ENCODE measurements at places on chromosomes 11 and 22.

DNA sequence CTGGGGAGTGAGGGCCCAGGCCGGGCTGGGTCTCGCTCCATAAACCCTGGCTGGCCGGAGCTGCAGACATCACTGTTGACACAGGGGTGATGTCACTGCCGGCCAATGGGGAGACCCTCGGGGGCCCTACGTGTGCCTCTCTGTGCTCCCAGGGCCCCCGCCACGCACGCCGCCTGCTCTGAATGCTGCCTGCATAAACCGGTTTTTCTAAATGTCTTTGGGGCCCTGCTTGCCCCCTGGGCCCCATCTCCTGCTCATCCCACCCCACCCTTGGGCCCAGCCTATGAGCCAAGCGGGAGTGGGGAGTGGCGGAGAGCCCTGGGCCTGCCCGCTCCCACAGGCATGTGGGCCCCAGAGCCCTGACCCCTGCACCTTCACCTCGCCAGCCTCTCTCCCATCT is 7.7 kb downstream of the H19 start:
- DNase-seq, result no peak

- DNase-seq, result peak; percentile 19
These were observed 87.3 kb upstream of the DBX1 start for GRCh38 chr11:20247591-20248007.

GRCh38 chr11:117832511-117832910 is 8.0 kb upstream of the FXYD2 start:
- DNase-seq, result no peak

DNA sequence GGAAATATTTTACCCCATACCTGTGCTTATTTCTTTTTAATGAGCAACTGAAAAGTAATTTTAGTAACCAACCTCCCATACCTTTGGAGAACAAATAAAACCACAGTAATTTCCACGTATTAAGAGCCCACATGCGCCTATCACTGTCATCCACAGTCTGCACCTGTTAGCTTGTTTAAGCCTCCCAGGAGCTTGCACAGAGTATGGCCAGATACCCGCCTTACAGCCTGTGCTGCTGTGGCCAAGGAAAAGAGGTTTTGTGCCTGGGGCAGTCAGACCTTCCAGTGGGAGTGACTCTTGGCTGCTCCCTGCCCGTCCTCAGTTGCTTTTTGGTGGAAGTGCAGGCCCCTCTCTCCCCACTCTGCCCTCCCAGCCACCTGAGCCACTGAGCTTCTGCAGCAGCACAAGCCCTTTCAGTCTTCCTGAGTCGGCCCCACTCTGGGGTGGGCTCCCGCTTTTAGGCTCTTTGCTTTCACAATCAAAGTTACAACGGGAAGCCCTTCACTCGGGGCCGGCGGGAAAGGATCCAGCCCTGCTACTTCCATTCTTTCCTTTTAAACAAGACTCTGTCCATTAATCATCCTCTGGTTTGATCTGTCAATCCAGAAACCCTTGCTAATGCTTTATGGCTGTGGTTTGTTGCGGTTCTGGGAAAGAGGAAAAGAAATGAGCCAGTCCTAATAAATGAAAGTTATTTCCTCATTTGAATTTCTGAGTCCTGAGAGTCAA is 308.8 kb downstream of the TBC1D22A start:
- DNase-seq, result no peak

DNA sequence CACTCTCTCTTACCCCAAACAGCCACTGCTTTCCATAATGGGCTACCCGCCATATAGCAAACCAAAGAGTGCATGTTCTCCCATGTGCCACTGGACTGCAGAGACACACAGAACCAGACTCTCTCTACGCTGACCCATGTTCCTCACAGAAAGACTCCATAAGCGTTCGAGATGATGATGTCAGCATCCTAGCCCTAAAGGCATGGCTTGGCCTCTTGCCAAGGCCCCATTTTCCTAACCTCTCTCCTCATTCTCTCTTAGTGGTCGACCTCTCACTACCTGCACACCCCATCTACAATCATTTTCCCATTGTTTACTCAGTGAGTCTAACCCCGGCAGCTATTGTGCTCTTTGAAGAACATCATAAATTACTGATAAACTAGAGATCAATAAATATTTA is 4.9 kb downstream of the NDUFC2 start:
- DNase-seq, result no peak

- no peak for DNase-seq
These were observed at the start of gene OR4D9 for GRCh38 chr11:59510941-59511589. Gene OR4D9 (plus strand): TSS chr11:59511539. CDS start chr11:59514913, 3,374 bp downstream.

GRCh38 chr11:11976481-11977127 is 31.8 kb downstream of the DKK3 start:
- no peak for DNase-seq

DNA sequence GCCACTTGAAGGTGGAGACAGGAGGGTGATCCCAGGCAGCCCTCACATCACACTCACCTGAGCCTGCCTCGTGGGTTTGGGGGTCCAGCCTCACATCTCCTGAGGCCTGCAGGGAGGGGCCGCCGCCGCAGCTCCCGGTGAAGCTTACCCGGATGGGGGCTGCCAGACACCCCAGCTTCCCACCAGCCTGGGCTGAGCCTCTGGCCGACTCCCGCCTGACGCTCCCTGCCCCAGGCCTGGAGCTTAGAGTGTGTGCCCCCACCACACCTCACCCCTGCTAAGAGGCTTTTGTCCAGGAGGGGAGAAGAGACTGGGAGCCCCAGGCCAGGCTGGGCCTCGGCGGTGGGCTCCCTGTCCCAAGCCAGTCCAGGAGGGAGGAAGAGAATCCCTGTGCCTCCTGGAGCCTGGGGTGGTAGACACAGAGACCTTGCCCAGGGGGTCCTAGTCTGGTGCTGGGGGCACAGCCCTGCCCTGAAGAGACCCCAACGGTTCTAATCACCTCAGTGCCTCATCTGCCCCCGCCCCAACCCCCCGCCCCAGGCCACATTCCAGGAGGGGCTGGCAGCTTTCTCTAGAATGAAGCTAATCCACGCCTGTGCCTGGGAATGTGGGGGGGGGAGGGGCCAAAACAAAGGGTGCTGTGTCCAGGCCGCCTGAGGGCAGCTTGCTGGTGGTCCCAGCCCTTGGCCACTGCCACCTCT is at the start of gene SLC16A8:
Gene SLC16A8 (minus strand): TSS at position 254 of the 701 bp plus-strand sequence. CDS start 1,311 bp downstream, outside the sequence.
- no peak for DNase-seq

- no peak for DNase-seq
These were observed 222.0 kb downstream of the DBX1 start for GRCh38 chr11:19938169-19938856.

- no peak for DNase-seq
These were observed 30.3 kb upstream of the SIK2 start for GRCh38 chr11:111571829-111572501.

DNA sequence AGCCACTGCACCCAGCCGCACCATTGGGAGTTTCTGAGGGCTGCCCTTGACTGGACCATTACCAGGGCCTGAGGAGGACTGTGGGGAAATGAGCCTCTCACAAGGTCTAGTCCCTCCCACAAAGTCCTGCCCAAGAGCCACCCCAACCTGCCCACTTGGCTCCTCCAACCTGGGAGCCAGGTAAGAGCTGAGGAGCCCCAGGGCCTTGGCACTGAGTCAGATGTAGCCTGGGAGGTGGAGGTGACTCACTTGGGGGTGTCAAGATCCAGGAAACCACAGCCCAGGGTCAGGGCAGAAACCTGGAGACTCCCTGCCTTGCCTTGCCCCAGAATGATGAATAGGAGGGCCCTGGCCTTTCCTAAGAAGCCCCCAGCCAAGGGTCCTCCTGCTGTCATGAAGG is 25.8 kb upstream of the P2RY2 start:
- DNase-seq, result no peak

DNA sequence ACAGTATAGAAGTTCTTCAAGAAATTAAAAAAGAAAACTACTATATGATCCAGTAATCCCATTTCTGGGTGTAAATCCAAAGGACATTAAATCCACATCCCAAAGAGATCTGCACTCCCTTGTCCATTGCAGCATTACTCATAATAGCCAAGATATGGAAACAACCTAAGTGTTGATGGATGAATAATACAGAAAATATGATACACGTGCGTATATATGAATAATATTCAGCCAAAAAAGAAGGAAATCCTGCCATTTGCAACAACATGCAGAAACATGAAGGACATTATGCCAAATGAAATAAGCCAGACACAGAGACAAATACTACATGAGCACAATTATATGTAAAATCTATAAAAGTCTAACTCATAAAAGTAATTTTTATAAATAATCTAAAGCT is 306.3 kb upstream of the ANO3 start:
- no peak for DNase-seq

- no peak for DNase-seq
These were observed 55.1 kb upstream of the SCUBE2 start for GRCh38 chr11:9146477-9146876.

- no peak for DNase-seq
These were observed 7.8 kb upstream of the NLRP10 start for GRCh38 chr11:7973011-7973410.

DNA sequence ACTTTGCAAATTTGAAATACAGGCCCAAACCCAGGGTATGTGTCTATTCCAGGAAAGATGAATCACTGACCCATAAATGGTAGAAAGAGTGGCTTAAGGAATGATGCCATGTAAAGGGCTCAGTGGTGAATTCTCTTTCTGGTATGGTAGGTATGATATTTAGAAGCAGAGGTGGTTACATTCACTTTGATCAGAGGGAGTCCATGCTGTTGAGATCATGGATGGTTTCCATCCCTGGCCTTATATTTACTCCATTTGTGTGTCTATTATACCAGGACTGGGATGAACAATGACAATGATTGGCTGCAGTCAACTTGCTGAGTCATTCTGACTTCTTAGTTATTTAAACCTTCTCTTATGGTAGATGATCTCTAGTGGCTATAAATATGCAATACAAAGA is 419.8 kb upstream of the LRRC4C start:
- DNase-seq, result no peak

GRCh38 chr11:103297900-103298299 is 188.7 kb downstream of the DYNC2H1 start:
- DNase-seq, result no peak

DNA sequence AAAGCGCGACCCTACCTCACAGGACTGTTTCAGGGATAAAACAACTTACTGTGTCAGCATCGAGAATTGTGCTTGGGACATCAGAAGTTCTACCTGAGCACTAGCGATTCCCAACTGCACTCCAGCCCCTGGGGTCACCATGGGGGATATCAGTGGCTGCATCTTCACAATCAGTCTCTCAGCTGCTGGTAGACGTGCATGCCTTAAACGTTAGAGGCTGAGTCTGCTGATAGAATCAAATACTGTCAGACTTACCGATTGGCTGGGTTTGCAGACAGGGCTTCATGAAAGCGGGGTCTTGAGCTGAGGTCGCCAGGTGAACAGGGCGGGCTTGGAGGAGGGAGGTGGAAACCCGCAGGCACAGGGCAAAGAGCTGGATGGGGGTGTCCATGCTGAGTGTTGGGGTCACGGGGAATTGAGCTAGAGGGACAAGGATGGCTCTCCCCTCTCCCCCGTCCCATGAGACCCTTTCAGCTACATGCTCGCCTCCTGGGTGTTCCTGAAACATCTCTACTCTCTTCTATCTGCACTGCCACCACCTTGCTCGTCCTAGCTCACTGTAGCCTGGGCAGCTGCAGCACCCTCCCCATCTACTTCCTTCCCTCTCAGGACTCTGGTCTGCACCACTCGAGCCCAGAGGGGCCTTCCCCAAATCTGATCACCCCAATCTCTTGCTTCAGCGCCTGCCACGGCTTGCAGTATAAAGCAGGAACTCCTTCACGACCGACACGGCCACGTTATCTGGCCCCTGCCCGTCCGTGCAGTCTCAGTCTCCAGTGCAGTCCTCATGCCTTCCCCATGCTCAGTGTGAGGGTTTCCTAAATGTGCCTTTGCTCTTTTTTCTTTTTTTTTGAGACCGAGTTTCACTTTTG is 43.5 kb downstream of the ST14 start:
- no peak for DNase-seq

DNA sequence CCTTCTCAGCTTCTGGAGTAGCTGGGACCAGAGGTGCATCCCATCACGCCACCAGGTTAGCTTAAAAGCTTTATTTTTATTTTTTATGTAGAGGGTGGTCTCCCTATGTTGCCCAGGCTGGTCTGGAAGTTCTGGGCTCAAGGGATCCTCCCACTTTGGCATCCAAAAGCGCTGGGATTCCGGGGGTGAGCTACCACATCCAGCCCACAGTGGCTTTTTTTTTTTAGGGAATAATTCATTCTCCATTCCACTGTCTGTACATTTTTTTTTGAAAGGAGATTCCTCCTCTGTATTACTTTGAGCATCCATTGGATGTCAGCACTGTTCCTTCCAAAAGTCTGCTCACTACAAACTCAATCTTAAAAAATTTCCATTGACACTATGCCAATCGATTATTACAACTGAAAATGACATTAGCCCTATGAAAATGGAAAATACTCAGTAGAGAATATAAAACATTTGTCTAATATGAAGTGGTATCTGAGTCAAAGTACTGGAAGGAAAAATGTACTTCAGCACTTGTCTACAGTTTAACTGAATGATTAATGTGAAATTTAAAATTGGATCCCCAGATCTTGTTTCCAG is 1.3 kb upstream of the LPXN start:
- DNase-seq, result peak; percentile 31

- no peak for DNase-seq
These were observed 45.3 kb upstream of the CD82 start for GRCh38 chr11:44519989-44520737.

DNA sequence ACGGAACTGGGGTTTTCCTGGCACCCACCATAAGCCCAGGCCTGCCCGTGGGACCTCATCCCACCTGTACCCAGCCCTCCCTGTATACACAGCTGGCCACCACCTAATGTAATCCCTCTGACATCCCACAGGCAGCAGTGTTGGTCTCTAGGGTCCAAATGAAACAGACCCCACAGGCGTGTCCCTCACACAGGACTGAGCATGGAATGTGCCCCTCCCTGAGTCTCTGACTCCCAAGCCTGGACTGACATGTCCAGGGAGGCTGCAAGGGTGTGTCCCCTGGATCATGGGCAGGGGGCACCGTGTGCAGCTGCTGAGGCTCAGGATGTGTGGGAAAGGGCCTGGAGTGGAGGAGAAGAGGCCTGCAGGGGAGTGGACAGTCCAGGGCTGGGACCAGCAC is 50.6 kb upstream of the PPARA start:
- DNase-seq, result no peak

DNA sequence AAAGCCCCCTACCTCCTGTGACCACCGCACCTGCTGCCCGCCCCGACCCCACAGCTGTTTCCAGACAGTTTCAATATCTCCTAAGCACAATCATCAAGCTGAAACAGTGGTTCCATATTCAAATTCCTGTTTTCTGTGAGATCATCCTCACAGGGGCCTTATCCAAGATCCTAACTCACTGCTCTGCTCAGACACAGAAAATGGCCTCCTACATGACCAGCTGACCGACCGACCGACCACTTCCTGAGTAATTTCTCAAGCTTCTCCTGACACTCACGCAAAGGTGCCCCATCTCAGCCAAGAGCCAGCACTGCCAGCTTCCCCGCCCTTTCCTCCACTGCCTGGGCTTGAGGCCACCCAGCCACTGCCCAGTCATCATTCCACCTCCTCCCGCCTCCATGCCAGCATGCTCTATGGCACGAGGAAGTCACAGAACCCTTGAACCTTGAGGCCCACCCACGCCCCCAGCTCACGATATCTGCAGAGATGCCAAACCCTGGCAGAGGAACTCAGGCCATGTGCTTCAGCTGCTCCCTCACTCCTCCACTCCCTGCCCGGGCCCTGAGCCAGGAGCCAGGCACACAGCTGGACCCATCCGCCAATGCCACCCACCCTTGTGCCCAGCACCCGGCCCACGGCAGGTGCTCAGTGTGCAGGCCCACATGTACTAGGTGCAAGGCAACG is 14.0 kb downstream of the KIAA0930 start:
- DNase-seq, result no peak

Measured in astrocyte of the cerebellum (primary cell).